ENCODE measurements at places on chromosomes 16 and 17.

- no peak for DNase-seq
- no peak overlapping the region for H3K4me3 ChIP-seq
- no peak overlapping the region for H3K27ac ChIP-seq
- peaks cover 38% of the 10 kb centered on the region for H3K36me3 ChIP-seq
- no peaks in the 10 kb centered on the region for H3K27me3 ChIP-seq
Measured at GRCh38 chr16:66523861-66524354, 26.0 kb downstream of the TK2 start.

- no peaks in the 10 kb centered on the region for H3K27me3 ChIP-seq
- DNase-seq, result no peak
- no peaks in the 10 kb centered on the region for H3K36me3 ChIP-seq
Measured at GRCh38 chr17:32862940-32863339, 14.0 kb downstream of the MYO1D start.

DNA sequence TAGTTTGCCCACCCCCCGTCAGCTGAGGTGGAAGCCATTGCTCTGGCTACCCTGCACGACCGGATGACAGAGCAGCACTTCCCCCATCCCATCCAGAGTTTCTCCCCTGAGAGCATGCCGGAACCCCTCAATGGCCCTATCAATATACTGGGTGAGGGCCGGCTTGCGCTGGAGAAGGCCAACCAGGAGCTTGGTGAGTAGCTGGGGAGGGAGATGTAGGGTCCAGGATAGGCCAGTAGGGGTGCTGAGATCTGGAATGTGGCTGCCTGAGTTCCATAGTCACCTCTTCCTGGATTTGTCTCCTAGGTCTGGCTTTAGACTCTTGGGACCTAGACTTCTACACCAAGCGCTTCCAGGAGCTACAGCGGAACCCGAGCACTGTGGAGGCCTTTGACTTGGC lies 6.4 kb downstream of the PFAS start:
- no peaks in the 10 kb centered on the region for H3K27me3 ChIP-seq
- peaks cover 4% of the 10 kb centered on the region for H3K4me1 ChIP-seq
- H3K4me3 ChIP-seq, result no peak overlapping the region
- H3K27ac ChIP-seq, result no peak overlapping the region

GRCh38 chr16:8899709-8900317 lies 17.7 kb downstream of the LITAFD start:
- H3K36me3 ChIP-seq, result peaks cover 97% of the 10 kb centered on the region
- no peak for DNase-seq
- H3K27me3 ChIP-seq, result no peaks in the 10 kb centered on the region
- no peak overlapping the region for H3K4me3 ChIP-seq
- no peak overlapping the region for H3K27ac ChIP-seq

DNA sequence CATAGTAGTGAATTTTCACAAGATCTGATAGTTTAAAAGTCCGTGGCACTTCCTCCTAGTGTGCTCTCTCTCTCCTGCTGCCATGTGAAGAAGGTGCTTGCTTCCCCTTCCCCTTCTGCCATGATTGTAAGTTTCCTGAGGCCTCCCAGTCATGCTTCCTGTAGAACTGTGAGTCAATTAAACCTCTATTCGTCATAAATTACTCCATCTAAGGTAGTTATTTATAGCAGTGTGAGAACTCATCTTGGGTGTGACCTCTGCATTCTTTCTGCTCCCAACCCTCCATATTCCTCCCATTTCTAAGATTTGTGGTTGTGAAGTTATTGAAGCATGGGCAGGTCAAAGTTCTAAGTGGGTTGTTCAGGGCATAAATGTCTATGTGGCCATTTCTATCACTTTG lies 62.1 kb upstream of the ADAMTS18 start:
- no peak overlapping the region for H3K27ac ChIP-seq
- H3K27me3 ChIP-seq, result peaks cover under 1% of the 10 kb centered on the region
- no peak for DNase-seq
- H3K4me1 ChIP-seq, result no peaks in the 10 kb centered on the region

- no peaks in the 10 kb centered on the region for H3K27me3 ChIP-seq
- DNase-seq, result no peak
- peaks cover 12% of the 10 kb centered on the region for H3K4me1 ChIP-seq
Measured at GRCh38 chr16:30485818-30486436, 13.4 kb downstream of the ITGAL start.

DNA sequence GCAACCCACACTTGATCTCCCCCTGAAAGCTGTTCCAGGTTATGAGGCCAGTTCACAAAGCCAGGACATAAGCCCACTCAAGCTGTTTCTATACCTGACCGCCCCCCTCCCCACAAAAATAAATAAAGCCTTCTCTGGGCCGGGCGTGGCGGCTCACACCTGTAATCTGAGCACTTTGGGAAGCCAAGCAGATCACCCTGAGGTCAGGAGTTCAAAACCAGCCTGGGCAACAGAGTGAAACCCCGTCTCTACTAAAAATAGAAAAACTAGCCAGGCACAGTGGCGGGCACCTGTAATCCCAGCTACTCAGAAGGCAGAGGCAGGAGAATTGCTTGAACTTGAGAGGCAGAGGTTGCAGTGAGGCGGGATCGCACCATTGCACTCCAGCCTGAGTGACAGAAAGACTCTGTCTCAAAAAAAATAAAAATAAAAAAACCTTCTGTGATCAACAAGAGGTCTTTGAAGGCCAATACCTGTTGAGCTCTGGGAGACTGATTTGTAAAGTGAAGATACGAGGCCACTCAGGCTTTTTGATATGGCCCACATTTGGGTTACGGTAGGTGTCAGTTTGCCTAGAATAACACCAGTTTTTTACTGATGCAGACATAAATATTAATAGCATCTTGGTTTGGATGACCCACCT lies 2.2 kb downstream of the KDM8 start:
- no peak for DNase-seq
- H3K4me1 ChIP-seq, result peaks cover 10% of the 10 kb centered on the region
- H3K4me3 ChIP-seq, result no peak overlapping the region
- no peaks in the 10 kb centered on the region for H3K27me3 ChIP-seq
- no peak overlapping the region for H3K27ac ChIP-seq
